ENCODE measurements at places on chromosomes 5 and 9.

- DNase-seq: no peak
Observed at GRCh38 chr5:146971401-146971800, 92.8 kb upstream of the PPP2R2B start.

DNA sequence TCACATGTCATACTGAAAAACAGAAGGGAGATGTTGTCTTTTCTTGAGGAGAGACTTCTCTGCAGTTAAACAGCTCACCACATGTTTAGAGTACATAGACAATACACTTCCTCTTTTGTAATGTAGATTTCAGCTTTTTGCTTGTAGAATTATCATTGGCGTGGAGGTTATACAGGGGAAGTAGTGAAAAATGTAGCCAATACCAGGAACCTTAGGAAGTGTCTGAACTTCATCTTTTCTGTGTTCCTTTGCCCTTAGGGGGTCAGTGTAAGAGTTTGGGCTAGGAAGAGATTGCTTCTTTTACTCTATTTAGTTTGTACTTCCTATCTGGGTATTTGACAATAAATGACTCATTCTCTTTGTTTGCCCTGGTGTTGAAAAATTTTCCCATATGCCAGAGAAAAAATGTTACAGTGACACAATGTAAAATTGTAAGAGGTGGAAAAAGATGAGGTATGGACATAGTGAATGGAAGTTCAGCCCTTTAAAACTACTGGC, 21.0 kb upstream of the CDKN2B start:
- no peak for DNase-seq

DNA sequence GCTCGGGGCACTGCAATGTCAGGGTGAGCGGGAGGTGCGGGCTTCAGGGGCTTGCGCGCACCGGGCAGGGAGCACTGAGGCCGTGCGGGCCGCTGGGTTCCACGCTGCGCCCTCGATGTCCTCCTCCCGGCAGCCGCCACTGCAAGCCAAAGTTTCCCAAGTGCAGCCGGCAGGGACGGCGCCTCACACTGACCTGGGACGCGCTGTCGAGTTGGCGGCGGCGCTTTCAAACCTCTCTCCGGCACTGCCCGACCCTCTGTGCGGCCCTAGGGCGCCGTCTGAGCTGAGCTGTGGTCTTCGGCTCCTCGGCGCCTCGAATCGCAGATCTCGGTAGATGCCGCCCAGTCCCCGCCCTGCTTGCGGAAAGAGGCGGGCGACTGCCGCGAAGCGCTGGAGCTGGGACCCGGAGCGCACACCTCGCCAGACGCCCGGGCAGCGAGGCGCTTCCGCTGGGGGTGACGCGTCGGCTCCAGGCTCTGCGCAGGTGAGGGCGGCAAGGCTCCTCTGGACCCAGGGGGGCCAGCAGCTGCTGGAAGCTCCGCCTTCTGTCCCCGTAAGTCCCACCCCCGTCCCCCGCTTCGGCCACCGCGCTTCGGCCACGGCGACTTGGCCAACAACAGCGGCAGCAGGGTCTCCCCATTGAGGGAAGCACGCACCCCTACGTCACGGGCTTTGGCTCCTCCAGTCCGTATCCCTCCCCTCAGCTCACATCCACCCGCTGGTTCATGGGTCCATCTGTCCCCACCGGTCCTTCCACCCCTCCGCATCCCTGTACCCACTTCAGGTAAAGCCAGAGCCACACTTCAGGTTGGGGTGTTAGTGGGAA, at the start of gene ANKRD34B:
ANKRD34B (minus strand) TSS at position 320 of the 826 bp plus-strand sequence. CDS start 10,261 bp downstream, outside the sequence.
- DNase-seq: no peak

- DNase-seq: no peak
Observed at GRCh38 chr9:109812331-109812730, 32.3 kb downstream of the PALM2AKAP2 start.

GRCh38 chr5:1799110-1799601, 481 bp downstream of the MRPL36 start:
- DNase-seq: no peak

DNA sequence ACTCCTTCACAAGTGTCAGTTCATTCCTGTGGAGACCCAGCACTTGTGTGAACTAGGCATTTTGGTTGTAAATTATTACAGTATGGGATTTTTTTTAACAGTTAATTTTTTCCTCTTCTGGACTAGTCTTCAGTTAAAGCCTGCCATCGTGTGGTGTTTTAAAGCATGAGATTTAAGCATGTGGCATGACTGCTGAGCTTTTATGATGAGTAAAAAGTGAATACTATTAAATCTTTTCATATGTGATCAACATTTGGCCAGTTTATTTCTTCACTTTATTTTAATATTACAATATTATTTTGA, 25.0 kb downstream of the LMNB1 start:
- DNase-seq: no peak

DNA sequence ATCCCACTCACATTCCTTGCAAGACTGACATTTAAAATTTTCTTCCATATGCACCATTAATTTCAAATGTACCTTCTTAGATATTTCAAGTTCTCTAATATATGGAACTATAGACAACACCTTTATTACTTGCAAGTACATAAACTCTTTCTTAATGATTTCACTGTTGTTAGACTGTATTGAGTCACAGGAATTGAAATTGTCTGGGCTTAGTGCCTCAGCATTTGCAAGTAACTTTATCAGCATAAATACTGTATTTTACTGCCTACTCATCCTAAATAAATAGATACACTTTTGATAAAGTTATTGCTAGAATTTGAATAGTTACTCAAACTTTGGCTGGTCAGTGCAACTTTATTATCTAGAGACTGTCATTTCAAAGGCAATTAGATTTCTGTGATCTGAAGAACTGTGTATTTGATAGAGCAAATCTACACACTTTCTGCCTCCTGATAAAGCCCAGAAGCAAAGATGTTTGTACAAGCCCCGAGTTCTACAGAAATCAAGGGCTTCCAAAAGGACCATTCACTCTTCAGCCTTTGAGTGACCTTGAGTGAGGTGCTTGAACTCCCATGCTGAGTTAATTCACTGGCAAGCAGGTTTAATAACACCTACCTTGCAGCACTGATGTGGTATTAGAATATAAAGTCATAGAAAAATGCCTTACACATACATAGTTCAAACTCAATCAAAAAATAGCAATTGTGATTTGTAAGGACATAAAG, 91.6 kb downstream of the COX7C start:
- no peak for DNase-seq

GRCh38 chr5:60649288-60649917, 50.6 kb downstream of the DEPDC1B start:
- DNase-seq: no peak

GRCh38 chr9:112705768-112706427, 12.0 kb downstream of the INIP start:
- DNase-seq: no peak

DNA sequence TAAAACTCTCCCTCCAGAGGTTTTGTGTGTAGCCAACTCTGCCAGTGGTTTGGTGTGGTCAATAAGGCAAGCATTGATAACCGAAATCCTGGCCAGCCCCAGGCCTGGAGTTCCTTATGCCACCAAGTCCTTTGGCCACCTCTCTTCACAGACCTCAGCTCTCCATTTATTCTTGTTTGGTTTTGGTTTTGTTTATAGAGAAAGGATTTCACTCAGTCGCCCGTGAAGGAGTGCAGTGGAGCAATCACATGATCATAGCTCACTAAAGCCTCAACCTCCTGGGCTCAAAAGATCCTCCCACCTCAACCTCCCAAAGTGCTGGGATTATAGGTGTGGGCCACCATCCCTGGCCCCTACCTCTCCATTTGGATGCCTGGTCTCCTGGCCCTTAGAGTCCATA, 55.4 kb upstream of the PPARGC1B start:
- DNase-seq: no peak

GRCh38 chr9:98584059-98584458, 124.7 kb downstream of the GABBR2 start:
- no peak for DNase-seq

- no peak for DNase-seq
Observed at GRCh38 chr5:93874080-93874479, 132.7 kb upstream of the POU5F2 start.

DNA sequence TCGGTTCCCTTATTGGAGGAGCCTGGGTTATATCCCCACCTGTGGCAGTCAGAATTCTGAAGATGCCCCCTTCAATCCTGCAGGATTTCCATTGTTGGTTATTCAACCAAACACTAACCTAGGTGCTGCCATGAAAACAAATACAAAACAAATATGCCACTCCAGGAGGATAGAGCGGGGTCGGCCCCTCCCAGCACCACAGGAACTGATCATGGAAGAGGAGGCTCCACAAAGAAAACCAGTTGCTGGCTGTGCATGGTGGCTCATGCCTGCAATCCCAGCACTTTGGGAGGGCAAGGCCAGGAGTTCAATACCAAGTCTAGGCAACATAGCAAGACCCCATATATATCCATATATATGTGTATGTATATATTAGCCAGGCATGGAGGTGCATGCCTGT, 13.2 kb upstream of the ADGRD2 start:
- no peak for DNase-seq

- DNase-seq: no peak
Observed at GRCh38 chr5:55343609-55344008, 35.8 kb downstream of the MTREX start.

- DNase-seq: no peak
Observed at GRCh38 chr9:97536480-97536879, 35.0 kb downstream of the TMOD1 start.

DNA sequence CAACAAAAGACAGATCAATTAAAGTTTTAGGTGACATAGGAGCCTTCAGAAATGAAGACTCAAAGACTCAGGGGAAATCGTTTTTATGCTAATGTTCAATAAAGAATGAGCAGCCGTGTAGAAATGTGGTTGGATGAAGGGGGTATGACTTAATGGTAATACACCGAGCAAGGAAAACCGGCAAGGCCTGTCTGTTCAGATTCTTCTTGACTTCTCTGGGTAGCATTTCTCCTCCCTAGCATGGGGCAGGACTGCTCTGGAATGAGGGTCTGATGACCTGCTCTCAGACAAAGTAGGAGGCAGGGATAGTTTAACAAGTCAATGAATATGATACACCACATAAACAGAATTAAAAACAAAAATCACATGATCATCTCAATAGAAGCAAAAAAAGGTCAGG, 487.4 kb downstream of the ZNF608 start:
- DNase-seq: no peak

DNA sequence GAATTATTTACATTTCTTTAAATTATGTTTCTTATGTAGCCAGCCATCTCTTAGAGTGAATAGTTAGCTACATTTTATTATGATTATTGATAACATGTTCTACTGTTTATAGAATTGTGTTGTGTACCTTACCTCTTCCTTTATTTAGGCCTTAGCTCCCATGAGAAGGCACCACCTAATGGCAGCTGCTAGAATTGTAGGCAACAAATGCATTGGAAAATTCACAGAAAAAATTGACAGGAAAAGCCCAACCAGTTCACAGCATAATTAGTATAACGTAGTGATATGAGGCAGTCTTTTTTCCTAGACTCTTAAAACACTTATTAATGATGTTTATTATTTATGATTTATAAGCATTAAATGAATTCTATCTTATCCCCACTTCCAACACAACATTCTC, 175.8 kb downstream of the WDR70 start:
- no peak for DNase-seq

DNA sequence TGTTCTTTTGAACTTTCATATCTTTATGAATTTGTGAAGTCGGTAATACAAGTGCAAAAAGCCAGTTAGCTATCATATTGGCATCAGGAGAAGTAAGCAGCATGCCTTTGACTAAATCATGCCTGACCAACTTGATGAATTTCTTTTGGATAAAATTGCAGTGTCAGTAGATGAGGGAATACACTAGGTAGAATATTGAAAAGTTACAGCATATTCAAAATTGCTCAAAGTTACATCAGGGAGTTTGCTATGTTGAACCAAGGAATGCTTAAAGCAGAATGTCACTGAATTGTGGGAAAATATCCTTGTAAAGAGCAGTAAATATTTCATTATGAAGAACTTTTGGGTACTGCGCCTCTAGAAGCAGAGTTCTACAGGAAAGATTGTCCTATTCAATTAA, 87.1 kb upstream of the TLX3 start:
- DNase-seq: no peak

- DNase-seq: no peak
Observed at GRCh38 chr5:147554261-147554817, 44.5 kb upstream of the DPYSL3 start.

- DNase-seq: no peak
Observed at GRCh38 chr5:150460781-150461180, 11.2 kb upstream of the RPS14 start.

GRCh38 chr9:16070455-16071145, 517.8 kb downstream of the CCDC171 start:
- DNase-seq: no peak

DNA sequence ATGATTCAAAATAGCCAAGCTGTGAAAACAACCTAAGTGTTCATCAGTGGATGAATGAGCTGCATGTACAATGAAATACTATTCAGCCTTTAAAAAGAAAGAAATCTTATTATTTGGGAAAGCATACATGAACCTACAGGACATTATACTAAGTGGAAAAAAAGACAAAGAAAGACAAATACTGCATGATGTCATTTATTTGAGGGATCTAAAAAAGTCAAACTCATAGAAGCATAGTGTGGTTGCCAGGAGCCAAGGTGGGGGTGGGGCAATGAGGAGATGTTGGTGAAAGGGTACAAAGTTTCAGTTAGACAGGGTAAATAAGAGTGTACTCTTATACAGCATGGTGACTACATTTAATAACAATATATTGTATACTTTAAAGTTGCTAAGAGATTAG, 261.5 kb downstream of the PARP8 start:
- no peak for DNase-seq

- DNase-seq: no peak
Observed at GRCh38 chr5:67289763-67290521, 93.3 kb upstream of the CD180 start.
